ENCODE measurements at places on chromosomes 12 and 14.
A peak's percentile ranks its signal among the peaks of the same experiment; 100 is the strongest.

DNA sequence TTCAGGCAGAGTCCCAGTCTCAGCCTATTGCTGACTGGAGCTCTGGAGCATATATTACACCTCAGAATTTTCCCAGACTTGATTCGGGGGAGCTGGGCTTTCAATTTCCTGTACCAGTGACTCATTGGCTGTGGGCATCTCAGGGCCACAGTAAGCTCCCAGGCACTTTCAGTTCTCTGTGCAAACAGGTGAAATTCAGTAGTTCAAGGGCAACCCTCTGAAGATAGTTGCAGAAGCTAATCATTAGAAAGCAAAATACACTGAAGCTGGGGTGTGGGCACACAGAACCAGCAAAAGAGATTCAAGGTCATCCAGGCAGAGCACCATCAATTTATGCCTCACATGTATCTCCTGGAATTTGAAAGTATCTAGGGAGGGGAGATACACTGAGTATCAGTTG is 8.1 kb upstream of the NIN start:
- no peak for DNase-seq

GRCh38 chr12:104480826-104481440 is 24.2 kb downstream of the CHST11 start:
- no peak for DNase-seq

- no peak for DNase-seq
These were observed 202.3 kb upstream of the CDKN3 start for GRCh38 chr14:54194501-54194900.

DNA sequence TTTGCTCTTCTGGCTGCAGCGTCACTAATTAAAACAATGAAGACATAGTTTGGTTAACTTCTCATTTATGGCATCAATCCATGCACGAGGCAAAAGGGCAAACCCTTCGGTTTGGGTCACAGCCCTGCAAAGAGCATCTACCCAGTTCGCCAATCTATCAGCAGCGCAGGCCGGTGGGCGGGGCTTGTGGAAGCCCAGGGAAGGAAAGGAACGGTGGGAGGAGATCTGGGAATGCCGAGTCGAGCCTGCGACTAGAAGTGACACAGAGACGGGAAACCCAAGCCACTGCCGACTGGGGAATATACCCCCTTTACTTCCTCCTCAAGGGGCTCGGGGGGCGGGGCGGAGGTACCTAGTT is 466 bp downstream of the KICS2 start:
- peak; percentile 91 for DNase-seq

DNA sequence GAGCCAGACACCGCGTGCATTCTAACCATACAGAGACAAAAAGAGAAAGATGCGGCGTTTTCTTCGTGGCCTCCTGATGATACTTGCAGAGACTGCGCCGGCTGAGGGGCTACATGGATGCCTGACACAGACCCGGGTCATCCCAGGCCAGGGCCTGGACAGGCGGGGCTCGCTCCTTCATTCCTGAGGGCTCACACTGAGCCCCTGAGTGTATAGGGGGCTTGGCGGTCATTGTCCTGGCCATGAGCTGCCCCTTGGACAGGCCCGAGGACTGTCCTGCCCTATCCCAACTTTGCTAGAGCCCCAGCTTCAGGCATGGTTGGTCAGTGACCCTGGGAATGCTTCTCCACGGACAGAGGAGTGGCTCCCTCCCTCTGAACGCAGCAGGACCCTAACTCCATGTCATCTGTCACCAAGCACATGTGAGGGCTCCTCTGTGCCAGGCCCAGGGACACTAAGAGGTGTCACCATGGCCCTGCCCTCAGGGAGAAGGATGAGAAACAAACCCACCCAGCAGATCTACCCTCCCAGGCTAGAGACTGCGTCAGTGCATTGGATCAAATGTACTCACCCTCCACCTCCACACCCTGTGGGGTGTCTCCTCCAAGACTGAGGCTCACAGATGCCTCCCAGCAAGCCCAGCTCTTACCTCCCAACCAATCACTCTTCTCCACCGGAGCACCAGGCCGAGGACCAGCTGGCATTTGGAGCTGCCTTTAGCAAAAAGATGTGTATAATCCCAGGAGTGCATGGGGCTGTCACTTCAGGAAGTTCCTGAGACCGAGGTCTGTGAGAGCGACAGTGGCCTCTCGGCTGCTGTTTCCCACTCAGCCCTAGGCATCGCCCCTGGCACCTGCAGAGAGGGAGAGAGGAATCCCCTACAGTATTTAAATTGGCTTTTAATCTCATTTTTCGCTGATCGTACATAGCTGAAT is 102.7 kb downstream of the DICER1 start:
- DNase-seq: no peak

DNA sequence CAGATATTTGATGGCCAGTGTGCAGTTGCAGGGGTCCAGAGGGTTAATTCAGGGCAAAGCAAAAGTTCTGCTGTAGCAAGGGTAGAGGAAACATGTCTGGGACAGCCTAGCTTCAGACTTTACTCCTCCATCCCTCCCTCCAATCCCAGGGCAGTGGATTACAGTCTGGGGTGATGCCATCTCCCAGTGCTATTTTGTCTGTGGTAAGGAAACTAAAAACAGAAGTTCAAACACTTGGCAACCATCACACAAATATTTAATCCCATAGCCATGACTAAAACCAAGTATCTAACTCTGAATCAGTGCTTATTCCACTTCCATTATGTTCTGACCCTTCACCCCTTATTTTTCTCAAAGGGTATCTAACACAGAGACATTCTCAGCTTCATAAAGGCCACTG is 61.8 kb downstream of the PIK3C2G start:
- DNase-seq: no peak

GRCh38 chr14:32941668-32942065 is 3.0 kb downstream of the NPAS3 start:
- no peak for DNase-seq

GRCh38 chr12:3527181-3527580 is 36.2 kb downstream of the PRMT8 start:
- no peak for DNase-seq

- no peak for DNase-seq
These were observed 30.0 kb upstream of the ANP32D start for GRCh38 chr12:48442179-48442847.

DNA sequence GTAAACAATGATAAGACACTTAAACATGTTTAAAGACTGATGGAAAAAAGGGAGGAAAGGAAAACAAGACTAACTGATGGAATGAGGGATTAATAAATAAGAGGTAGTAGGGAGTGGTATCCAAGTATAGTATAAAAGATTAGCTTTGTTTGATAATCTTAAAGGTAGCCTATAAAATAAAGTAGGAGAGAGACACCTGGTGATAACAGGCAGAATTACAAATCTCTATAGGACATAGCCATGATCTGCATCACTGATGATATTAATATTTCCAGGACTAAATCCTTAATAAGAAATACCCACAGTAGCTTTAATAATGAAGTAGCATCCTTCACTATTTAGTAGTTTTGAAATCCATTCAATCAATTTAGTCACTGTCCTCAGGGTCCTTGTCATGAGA is 30.4 kb downstream of the DLGAP5 start:
- DNase-seq: no peak

GRCh38 chr12:79020106-79020505 is 155.5 kb downstream of the SYT1 start:
- no peak for DNase-seq

- DNase-seq: no peak
These were observed 207.9 kb downstream of the TMEM132C start for GRCh38 chr12:128474916-128475315.

DNA sequence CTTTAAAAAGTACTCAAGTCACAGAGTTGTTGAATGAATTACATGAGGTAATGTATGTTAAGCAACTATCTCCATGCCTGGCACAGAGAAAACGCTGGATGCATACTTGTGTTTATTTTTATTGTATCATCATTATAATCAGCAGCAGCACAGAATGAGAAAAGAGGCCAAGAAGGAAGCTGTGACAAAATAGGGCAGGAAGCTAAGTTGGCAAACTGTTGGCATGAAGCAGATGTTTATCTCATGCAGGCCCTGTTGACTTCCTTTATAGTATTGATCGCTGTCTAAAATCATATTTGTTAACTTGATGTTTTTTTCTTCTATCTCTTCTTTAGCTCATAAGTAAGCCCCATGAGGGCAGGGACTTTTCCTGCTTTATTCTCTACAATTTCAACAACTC is 466.6 kb downstream of the TRHDE start:
- DNase-seq: no peak

DNA sequence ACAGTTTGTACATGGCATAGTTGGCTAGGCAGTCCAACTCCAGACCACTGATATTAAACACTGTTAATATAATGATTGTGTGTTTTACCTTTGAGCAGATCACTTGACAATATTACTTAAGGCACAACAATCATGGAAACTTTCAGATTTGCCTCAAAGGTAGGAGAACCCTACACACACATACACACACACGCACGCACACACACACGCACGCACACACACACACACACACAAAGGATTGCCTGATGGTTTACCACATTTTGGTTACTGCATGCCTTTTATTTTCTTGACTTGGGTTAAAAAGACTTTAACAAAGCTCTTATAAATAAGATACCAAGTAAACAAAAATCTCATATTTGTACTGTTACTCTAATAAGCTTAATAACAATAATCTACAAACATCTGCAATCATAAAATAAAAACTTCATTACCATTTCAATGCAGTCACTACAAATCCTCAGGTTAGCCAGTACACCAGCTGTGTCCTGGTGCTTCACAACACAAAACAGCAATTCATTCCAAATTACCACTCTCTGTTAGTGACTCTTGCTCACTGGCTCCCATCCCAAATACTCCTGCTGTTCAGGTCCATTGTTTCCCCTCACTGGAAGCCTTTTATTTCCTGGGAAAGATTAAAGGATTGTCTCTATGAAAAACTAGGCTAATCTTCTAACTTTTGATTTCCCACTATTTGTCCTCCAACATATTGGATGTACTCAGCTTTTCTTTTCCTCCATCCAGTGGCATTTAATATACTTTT is 175.2 kb upstream of the ATP2B1 start:
- no peak for DNase-seq

- no peak for DNase-seq
These were observed 228.5 kb upstream of the G2E3 start for GRCh38 chr14:30330445-30330844.

- DNase-seq: no peak
These were observed 6.5 kb downstream of the TTC7B start for GRCh38 chr14:90809530-90810312.

DNA sequence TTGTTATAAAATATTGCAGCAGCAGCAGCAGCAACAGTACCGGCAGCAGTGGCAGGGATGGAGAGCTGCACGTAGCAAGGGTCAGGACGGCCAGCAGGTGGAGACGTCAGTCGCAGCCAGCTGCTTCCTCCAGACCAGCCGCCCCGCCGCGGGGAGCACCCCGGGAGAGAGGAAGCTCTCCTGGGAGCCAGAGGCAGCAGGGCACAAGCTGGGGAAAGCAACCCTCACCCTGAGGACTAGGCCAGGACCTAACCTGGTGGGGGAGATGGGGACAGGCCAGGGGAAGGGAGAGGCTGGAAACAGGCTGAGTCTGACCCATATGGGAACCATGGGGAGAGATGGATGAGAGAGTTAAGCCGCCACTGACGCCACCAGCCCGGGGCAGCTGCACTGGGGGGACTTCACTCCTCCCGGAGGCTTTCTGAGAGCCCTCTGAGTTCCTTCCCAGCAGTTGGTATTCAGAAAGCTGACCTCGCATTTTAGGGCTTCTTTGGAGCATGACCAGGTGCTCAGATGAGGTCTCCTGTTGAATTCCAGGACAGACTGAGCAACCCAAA is 56.3 kb downstream of the SPTB start:
- peak; percentile 83 for DNase-seq

GRCh38 chr12:56222531-56222895 is 791 bp upstream of the RNF41 start:
- no peak for DNase-seq

- no peak for DNase-seq
These were observed 52.1 kb downstream of the STON2 start for GRCh38 chr14:81348061-81348460.

DNA sequence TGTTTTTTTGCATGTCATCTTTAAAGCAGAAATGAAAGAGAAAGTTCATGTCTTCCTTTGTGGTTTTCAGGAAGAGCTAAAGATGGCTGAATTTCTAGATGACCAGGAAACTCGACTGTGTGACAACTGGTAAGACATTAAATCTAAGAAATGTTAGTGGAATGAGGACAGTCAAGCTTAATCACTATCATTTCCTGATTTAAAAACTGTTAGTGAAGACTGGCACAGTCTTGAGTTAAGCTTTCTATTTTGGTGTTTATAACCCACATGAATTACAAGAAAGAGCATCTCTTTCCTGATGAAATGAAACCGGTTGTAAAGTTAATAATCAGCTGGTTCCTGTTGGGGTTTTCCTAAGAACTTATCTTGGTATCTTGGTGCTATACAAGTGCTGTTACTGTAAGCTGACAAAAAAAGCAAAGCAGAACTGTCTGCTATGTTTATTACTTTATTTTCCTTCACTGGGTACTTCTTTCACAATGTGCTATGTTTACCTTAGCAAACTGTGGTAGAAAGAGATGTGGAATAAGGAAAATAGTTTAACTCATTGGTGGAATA is 5.2 kb downstream of the TRAFD1 start:
- DNase-seq: no peak

GRCh38 chr12:79400481-79400880 is 290.3 kb downstream of the PAWR start:
- no peak for DNase-seq

GRCh38 chr12:123034022-123034541 is 53.6 kb downstream of the ARL6IP4 start:
- no peak for DNase-seq

DNA sequence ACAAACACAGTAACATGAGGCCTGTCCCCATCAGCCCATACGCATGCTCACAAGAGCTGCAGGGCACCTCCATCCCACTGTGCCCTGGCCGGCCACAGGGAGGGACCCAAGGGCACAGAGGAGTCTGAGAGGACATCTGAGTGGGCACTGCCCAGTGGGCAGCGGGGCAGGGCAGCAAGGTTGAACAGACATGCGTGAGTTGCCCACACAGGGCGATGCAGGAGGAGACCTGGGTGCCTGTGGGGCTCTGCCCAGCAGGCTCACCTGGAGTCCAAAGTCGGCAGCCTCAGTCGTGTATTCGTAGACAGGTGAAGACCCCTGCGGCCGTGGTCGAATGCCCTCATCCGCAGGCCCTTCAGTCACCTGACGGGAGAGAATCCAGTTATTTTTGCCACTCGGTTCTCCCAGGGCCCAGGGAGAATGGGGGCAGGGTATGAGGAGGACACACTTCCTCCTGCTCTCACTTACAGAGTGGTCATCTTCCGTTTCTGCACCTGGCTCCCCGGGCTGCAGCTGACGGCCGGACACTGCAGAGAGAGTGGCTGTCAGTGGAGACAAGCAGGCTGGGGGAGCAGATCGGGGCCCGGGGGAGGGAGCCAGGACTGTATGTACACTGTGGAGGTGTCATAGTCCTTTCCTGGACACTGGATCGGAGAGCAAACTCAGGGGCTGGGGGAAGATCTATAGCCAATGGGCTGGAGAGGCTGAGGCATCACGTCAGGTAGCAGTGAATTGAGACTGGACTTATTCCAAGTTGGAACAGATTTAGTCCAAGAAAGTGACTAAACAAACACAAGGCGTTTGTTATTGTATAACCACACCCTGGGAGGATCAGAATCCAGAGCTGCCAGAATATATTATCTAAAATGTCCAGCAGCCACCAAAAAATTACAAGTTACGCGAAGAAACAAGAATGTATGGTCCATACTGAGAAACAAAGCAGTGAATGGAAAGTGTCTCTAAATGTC is 20.7 kb downstream of the AHNAK2 start:
- DNase-seq: no peak

GRCh38 chr14:101110729-101111619 is 207.5 kb upstream of the RTL1 start:
- no peak for DNase-seq

Data from nephron progenitor cell (in vitro differentiated cells).